ENCODE measurements at places on chromosomes 7 and 10. TPM values are rescaled to one million over a fixed set of nuclear protein-coding genes. Genes with fewer than 3 reads are reported as not detected.

DNA sequence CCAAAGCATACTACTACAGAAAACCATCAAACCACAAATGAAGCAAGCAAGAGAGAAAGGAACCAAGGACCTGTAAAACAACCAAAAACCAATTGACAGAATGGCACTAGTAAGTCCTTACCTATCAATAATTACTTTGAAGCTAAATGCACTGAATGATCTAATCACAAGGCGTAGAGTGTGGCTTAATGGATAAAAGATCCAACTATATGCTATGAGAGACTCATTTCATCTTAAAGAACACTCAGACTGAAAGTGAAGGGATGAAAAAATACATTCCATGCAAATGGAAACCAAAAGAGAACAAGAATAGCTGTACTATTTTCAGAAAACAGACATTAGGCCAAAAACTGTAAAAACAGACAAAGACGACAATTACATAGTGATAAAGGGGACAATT, 70.7 kb downstream of the CRPPA start:
- DNase-seq, result no peak

The ABCA13 gene
- not detected for total RNA-seq

The LIPF gene
- not detected for total RNA-seq

The NACAD gene
- 1.6 TPM for total RNA-seq

The MAP3K8 gene
- total RNA-seq, result 3.5 TPM

All from T-cell (primary cell).